NCI-H1105 treated with DMSO at 0.1 percent for 48 hours (cell line): ENCODE measurements at places on chromosomes 16 and 17.

GRCh38 chr16:19677402-19677801 is 40.6 kb downstream of the KNOP1 start:
- DNase-seq, result no peak

DNA sequence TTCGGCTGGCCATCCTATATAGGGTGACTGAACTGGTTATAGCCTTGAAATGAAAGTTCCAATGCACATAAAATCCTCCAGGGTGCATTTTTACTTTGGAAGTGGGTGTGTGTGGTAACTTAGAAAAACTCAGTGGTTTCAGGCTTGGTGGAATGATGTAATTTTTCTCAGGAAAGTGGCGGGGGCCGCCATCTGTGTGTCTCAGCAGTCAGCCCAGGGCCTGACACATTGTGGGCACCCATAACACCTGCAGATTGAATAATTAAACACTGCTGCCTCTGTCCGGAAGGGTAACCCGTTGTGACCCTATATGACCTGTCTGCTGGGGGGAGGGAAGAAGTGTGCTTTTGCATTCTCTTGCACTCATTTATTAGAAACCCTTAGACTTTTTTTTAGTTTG is 2.2 kb upstream of the PDP2 start:
- DNase-seq, result no peak

- DNase-seq, result no peak
Measured at GRCh38 chr17:82101301-82101715, 3.3 kb upstream of the FASN start.

- DNase-seq, result no peak
Measured at GRCh38 chr16:5882087-5882640, 784.6 kb upstream of the EEF2KMT start.

DNA sequence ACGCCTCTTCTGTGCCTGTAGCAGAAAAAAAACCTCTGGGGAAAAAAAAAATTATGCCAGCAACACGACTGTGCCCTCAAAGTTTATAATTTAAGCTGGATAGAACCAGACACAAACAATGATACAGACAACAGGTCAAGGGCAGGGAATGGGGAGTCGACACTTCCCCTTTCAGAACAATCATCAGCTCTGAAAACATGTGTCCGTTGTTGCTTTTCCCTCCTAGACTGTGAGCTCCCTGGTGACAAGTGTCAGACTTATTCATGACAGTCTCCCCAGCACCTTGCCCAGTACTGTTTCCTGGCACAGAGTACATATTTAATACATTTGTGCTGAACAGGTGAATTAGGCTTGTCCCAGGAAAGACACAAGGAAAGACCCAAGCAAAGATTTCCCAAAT is 178.3 kb downstream of the SOX9 start:
- DNase-seq, result no peak

- no peak for DNase-seq
Measured at GRCh38 chr16:79769270-79769927, 168.9 kb upstream of the MAF start.
